ENCODE measurements at places on chromosomes 2 and 18.

DNA sequence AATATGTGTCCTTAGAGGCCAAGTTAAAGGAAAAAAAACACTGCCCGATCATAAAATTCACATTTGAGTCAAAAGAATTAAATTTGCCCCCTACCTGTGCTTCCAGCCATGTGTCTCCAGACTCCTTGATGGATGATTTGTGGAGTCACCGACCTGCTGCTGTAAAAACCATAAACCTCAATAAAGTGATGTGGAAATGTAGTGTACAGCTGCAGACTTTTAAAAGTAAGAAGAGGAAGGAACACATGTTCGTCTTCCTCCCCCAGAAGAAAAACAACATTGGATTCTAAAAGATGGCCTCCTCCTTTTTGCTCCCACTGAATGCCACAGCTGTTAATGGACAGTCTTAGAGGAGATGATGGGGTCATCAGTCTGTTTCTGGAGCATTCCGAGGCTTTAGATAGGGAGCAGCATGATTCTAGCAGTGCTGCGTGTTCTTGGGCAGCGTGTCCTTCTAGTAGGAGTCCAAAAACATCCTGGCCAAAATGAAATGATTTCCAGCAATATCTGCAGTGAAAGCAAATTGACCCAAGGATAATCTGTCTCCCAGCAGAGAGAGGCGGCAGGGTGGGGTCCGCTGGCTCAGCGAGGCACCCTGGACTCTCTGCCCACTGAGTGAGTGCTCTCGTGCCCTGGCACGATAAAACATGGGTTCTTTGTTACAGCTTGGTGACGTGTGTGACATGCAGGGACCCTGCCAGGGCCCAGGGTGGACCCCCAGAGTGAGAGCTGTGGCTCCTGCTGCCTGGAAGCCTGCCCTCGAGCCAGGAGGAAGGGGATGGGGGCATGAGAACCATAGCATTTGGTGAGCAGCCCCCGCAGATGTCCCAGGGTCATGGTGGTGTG is 196.1 kb downstream of the FAM210A start:
- no peak for DNase-seq

- peak; percentile 38 for DNase-seq
Measured at GRCh38 chr2:23385748-23386338, 864 bp downstream of the KLHL29 start.

GRCh38 chr2:128581849-128582244 is 263.2 kb upstream of the HS6ST1 start:
- DNase-seq, result no peak

- DNase-seq, result no peak
Measured at GRCh38 chr2:150076281-150076680, 411.2 kb downstream of the RND3 start.

- DNase-seq, result no peak
Measured at GRCh38 chr2:96847586-96847985, 3.8 kb upstream of the ANKRD23 start.

- DNase-seq, result no peak
Measured at GRCh38 chr18:53458944-53459580, 765.4 kb downstream of the MBD2 start.

DNA sequence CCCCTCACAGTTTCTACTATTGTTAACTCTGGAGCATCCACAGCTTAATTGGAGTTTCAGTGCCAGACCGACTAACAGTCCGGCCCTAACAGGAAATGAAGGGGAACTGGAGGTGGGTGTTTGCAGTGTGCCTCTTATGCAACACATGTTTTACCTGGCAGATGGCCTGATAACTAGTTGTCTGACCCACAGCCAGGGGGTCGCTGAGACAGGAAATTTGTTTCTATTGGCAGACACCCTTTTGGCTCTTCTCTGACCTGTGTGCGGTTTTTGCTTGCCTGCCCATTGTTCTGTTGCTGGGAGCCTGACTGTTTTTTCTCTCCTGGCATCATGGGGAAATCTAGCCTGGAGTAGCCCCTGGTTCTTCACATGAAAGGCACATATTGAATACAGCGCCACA is 1329.8 kb downstream of the DSC3 start:
- no peak for DNase-seq

- no peak for DNase-seq
Measured at GRCh38 chr2:100895934-100896685, 76.2 kb downstream of the NPAS2 start.

DNA sequence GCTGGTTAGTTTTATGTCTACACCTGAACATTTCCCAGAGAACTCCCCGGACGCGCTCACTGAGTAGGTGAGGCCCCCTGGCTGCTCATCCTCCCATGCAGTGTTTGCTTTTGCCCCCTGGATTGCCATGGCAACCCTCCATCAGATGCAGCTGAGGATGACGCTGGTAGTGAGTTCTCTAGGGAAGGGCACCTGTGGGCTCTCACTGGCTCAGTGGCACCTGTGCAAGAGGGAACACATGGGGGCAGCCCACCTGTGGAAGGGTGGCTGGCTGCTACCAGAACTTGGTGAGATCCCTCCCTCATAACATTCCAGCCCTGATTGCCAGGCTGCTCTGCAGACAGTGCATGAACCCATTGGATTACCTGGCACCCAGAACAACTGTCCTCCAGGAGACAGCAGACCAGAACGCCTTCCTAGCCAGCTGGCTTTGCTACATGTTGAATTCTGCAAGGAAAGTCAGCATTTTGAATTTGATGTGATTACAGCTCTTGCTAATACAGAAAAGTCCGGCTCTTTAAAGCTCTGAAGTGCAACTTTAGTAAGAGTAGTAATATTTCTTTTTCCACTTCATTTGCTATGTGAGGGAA is 21.7 kb downstream of the COA5 start:
- no peak for DNase-seq

DNA sequence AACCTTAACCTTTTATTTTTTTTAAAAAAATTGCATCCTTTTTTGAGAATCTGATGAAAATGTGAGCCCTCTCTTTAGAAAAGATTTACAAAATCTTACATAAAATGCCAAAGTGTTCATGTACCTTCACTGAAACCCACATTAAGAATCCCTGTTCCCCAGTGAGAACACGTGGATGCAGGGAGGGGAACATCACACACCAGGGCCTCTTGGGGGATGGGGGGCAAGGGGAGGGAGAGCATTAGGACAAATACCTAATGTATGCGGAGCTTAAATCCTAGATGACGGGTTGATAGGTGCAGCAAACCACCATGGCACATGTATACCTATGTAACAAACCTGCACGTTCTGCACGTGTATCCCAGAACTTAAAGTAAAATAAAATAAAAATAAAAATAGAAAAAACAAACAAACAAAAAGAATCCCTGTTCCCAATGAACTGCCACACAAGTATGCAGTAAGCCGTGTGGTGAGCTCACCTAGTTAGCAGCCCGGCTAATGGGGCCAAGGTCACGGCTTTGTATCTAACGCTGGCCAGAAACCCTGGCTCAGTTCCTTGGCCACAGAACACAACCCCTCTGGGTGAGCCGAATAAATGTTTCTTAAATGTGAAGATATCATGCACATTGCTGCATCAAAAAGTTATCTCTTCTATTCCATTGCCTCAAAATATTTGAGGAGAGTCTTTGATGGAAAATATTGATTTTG is 41.4 kb downstream of the CHST9 start:
- no peak for DNase-seq

- peak; percentile 82 for DNase-seq
Measured at GRCh38 chr2:219475697-219476651, 22.7 kb upstream of the GMPPA start.

- DNase-seq, result no peak
Measured at GRCh38 chr2:26456440-26457250, 21.3 kb downstream of the OTOF start.

- DNase-seq, result no peak
Measured at GRCh38 chr18:68830256-68831045, 32.6 kb downstream of the CCDC102B start.

GRCh38 chr2:200179151-200179550 is 127.3 kb upstream of the SPATS2L start:
- DNase-seq, result no peak

GRCh38 chr2:4175343-4175742 is 472.0 kb downstream of the DCDC2C start:
- no peak for DNase-seq

DNA sequence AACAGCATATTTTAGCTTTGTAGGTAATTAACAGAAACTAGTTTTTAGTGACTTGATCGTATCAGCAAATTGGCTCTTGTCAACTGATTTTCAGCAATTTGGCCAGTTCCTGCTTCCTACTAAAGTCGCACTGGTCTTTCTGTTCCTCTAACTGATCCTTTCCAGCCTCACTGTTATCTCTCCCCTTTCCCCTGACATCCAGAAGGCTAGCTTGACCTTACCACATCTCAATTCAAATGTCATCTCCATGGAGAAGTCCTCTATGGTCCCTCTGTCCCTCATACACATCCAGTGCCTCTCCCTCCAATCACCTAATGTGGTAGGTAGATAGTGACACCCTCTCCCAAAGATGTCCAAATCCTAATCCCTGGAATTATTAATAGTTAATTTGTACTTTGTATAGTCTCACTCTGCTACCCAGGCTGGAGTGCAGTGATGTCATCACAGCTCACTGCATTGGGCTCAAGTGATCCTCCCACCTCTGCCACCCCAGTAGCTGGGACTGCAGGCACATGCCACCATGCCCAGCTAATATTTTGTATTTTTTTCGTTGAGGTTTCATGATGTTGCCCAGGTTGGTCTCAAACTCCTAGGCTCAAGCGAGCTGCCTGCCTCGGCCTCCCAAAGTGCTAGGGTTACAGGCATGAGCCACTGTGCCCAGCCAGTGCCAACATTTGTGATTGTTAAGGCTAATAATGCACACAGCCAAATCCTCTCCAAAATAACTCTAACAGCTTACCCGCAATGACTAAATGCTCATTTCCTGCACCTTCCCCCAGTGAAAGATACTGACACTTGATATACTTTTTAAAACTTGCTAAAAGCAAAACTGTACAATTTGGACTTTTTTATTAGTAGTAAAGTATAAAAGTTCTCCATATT is 16.9 kb downstream of the PSTPIP2 start:
- no peak for DNase-seq

DNA sequence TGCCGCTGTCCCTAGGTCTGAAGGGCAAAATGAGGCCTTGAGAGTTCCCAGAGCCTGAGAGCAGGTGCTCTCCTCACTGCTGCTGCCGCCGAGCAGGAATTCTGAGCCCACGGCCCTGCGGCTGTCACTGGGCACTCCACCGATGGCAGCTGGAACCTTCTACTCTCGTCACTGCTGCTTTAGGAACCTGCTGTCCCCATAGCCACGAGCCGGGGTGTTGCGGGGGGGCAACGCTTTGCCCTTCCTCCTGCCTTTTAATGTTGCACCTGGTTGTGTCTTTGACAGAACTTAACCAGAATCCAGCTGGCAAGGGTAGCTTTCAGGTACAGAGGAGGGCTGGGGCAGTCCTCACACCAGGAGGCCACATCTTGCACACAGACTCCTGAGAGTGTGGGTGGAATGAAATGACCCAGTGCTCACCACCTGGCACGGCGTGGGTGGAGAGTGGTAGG is 32.3 kb downstream of the NCK2 start:
- no peak for DNase-seq

GRCh38 chr18:7152440-7152839 is 34.8 kb upstream of the LAMA1 start:
- DNase-seq, result no peak

- no peak for DNase-seq
Measured at GRCh38 chr2:143936538-143936847, 583.4 kb downstream of the ZEB2 start.

- no peak for DNase-seq
Measured at GRCh38 chr2:237495521-237496117, 8.6 kb downstream of the MLPH start.

DNA sequence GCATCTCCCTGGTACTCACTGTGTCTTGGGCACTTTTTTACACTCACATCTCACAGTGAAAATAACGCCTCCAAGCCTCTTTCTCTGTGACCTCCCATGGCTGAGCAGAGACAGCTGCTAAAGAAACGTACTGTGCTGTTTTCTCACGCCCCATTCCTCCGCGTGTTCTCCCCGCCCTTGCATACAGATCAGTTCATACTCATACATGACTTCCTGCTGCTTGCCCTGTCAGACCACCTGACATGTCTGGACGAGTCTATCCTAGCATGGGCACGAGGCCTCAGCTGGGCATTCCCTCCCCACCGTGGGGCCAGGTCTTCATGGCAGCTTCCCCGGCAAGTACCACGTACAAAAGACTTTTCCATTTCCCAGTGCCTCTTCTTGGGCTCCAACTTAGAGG is 21.2 kb upstream of the IL1A start:
- DNase-seq, result no peak

DNA sequence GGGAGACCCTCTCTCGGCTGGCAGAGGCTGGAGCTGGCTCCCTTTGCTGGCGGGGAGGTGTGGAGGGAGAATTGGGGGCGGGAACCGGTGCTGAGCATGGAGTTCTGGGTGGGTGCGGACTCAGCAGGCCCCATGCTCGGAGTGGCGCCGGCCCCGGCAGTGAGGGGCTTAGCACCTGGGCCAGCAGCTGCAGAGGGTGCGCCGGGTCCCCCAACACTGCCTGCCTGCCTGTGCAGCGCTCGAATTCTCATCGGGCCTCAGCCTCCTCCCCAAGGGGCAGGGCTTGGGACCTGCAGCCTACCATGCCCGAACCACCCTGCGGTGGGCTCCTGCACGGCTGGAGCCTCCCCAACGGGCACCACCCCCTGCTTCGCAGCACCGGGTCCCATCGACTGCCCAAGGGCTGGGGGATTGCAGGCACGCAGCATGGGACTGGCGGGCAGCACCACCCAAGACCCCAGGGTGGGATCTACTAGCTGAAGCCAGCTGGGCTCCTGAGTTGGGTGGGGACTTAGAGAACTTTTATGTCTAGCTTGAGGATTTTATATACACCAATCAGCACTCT is 129.8 kb downstream of the LRRC30 start:
- DNase-seq, result no peak

DNA sequence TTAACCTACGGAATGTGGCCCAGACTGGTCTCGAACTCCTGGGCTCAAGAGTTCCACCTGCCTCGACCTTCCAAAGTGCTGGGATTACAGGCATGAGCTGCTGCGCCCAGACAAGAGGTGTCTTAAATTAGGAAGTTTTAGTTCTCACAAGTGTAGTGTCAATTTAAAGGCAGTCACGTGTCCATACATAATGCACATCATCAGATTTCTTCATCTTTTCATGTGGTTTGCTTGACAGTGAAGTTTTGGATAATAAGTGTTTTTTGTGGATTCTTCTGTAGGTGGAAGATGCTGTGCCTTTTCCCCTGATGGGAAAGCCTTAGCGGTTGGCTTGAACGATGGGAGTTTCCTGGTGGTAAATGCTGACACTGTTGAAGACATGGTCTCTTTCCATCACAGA is 147.5 kb downstream of the RTN4 start:
- no peak for DNase-seq

GRCh38 chr18:23585897-23586248 is 433 bp downstream of the NPC1 start:
- no peak for DNase-seq
